ENCODE measurements at places on chromosomes 7 and 10. TPM values are rescaled to one million over a fixed set of nuclear protein-coding genes. Genes with fewer than 3 reads are reported as not detected.

DNA sequence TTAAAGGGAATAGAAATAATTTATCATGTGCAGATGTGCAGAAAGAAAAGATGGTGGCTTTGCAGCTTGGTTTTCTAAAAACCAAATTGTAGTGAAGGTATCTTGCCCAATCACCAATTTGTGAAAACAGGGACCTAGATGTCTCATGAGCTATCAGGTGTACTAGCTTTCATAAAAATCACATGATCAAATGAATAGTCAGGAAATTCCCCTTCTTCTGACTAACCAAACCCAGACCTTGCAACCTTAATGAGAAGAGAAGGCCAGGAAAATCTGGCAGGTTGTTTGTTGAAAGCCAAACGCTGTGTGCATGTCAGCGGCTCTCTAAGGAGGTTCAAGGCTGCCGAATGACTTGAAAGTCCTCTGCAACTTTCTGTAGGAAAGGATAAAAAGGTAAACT lies 304.4 kb upstream of the NRP1 start:
- no peak overlapping the region for H3K4me3 ChIP-seq
- H3K4me1 ChIP-seq = no peaks in the 10 kb centered on the region
- H3K27me3 ChIP-seq = no peaks in the 10 kb centered on the region

The AP3M1 gene
- total RNA-seq = 43.1 TPM

The TMEM178B gene
- 0.63 TPM for total RNA-seq

The AMZ1 gene
- 0.02 TPM for total RNA-seq

- 0 out of 2 replicates have a peak overlapping the region, but pooled peaks have one; percentile 11 for H3K4me3 ChIP-seq
- no peaks in the 10 kb centered on the region for H3K27me3 ChIP-seq
- peaks cover 11% of the 10 kb centered on the region for H3K4me1 ChIP-seq
- peak overlapping the region; percentile 60 for H3K27ac ChIP-seq
Measured at GRCh38 chr10:97321804-97322190, 2.7 kb downstream of the FRAT1 start.

Measured in SJCRH30 (cell line).